ENCODE measurements at places on chromosomes 12 and 14. TPM values are rescaled to one million over a fixed set of nuclear protein-coding genes. Genes with fewer than 3 reads are reported as not detected.

GRCh38 chr14:84129941-84130340 lies 1400.0 kb upstream of the FLRT2 start:
- no peak for DNase-seq

GRCh38 chr12:19847294-19848059 lies 408.2 kb downstream of the AEBP2 start:
- DNase-seq, result no peak

- no peak for DNase-seq
Observed at GRCh38 chr12:52122904-52123303, 43.4 kb downstream of the SMIM41 start.

DNA sequence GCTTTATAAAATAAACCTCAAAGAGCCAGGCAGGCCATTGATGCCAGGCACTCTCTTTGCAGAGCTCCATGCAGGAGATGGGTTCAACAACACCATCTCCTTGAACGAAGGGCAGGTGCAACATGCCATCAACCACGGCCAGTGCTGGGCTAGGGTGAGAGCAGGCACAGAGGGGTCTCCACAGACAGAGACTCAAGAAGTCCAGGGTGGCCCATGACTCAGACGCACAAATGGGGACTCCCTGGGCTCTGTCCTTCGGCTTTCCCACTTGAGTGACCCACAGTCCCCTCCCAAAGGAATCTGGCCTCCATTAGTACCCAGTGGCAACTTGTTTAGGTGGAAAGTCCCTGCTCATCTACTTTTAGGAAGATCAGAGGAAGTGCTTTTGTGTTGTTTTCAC lies 124.4 kb upstream of the PZP start:
- no peak for DNase-seq

GRCh38 chr14:100659345-100660001 lies 67.2 kb upstream of the DLK1 start:
- DNase-seq, result no peak

DNA sequence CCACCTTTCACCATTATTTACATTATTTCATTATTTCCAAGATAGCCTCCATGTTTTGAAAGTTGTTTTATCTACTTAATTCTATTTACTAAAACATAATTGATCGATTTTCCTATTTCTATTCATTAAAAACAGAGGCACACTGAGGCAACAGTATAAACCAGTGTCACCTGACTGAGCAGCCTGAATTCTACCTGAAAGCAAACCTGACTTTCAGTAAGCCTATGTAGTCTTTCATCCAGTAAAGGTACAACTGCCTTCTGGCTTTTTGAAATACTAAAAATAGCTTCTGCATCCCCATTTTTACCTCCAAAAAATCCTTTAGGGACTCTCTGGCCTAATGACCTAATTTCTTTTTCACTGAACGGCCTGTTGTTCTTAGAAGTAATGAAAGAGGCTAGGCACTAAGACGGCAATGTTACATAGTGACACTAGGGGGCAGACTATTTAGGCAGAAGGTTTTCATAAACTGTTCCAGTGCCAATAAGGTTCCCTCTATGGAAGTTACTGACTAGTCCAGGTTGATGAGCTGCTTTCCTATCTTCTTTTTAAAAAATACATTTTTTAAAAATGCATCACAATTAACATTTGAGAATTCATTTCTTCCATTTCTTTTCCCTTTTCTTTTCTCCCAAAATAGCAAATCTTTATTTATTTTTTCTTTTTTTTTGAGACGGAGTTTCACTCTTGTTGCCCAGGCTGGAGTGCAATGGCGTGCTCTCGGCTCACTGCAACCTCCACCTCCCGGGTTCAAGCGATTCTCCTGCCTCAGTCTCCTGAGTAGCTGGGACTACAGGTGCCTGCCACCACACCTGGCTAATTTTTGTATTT lies 17.5 kb downstream of the ANAPC5 start:
- DNase-seq, result no peak

DNA sequence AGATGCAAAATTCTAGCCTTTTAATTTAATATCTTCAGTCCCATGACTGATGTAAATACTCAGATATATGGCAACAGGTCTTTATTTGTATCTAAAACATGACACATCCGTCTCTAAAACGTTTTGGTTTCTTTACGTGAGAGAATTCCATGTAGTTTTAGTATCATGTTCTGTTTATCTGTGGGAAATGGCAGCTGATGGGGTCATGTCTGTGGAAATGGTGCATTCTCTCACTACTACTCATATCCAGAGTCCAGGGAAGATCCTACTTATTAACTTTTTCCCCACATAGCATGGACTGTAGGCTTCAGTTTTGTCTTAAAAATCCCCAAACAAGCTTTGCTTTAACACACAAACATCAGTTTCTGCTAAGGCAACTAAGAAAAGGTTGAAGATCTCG lies 53.8 kb downstream of the SPTLC2 start:
- DNase-seq, result no peak

- no peak for DNase-seq
Observed at GRCh38 chr12:53825246-53826081, 73.7 kb upstream of the CISTR start.

DNA sequence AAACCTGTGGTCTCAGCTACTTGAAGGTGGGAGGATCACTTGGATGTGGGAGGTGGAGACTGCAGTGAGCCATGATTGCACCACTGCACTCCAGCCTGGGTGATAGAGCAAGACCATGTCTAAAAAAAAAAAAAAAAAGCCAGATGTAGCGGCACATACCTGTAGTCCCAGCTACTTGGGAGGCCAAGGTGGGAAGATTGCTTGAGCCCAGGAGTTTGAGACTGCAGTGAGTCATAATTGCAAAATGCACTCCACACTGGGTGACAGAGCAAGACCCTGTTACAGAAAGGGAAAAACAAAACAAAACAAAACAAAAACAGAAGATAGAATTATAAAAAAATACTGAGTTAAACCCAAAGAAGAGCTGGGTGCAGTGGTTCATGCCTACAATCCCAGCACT lies 29.1 kb upstream of the APOF start:
- no peak for DNase-seq

DNA sequence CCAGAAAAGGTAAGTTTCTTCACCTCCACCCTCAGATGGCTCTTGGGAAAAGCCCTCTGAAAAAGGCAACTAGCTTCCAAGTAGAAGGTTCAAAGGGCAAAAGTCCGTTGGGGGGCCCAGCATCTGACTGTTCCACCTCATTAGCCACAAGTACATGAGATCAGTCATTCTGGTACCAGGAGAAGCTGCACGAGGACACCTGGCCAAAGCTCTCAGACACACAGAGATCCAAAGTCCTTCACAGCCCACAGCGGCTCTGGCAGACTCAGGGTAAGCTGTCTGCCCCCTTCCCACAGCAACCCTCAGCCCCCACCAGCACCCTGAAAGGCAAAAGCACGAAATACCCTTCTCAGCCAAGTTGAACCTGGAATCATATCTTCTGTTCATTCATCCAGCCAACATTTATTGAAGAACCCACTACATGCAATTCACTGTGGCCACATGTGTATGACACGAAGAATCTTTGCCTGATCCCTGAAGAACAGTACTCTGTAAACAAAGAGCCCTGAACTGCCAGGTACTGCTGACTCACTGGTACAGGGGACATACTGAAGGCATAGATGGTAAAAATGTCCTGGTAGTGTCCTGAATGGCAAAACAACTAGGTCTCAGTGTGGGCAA lies 19.0 kb downstream of the SLC7A7 start:
- DNase-seq, result no peak

GRCh38 chr12:11863478-11863906 lies 207.2 kb upstream of the BCL2L14 start:
- peak; percentile 30 for DNase-seq

DNA sequence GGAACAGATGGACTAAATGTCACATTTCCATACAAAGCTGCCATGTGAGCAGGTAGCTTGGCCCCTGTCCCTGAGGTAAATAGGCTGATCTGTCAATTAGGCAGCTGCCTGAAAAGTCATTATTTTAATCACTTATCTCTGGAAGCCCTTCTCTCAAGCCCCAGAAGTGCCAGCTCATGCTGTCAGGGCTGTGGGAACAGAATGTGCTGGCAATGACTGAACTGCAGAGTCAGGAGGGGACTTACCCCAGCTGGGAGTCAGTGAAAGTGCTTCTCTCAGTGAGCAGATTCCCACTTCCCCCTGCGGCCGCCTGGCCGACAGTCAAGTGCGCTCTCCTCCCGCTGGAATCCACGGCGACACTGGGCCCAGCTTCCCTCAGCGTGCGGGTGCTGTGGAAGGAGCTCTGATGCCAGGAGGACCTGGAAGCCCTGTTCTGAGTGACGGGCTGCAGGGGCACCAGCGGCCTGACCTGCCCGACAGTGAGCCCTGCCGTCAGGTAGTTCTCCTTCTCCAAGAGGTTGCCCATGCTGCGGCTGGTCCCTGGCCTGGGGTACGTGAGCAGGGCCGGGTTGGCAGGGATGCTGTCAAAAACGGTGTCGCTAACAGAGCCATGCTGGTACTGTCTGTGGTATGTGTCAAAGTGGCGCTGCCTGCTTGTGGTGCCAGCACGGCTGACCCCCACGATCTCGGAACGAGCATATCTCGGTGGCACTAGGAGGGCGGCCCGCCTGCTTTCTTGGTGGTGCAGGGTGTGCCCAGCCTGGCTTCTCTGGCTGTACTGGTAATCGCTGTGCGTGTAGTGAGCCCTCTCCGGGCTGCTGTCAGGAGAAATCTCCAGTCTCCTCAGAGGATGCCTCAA lies 18.7 kb downstream of the PKP2 start:
- peak; percentile 79 for DNase-seq

DNA sequence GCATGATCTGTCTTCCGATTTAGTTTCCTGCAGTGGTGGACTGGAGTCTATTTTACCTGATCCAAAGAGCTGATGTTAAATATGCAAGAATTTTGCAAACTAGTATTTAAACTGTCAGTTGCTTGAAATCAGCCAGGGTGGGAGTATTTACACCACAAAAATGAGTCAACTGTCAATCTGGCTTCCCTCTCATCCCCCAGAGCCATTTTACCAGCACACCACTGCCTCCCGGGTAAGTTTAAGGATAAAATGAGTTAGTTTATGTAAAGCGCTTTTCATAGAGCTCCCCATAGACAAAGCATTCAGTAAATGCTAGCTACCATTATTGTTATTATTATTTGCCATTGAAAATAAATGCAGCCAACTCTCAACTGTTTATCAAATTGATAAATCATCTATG lies 106.3 kb upstream of the FRMD6 start:
- no peak for DNase-seq

Gene KRT73
- not detected for total RNA-seq

Gene HOXC13
- total RNA-seq, result not detected

Gene EPYC
- not detected for total RNA-seq
